NCI-H69 (cell line): ENCODE measurements at places on chromosomes 5 and 9.

DNA sequence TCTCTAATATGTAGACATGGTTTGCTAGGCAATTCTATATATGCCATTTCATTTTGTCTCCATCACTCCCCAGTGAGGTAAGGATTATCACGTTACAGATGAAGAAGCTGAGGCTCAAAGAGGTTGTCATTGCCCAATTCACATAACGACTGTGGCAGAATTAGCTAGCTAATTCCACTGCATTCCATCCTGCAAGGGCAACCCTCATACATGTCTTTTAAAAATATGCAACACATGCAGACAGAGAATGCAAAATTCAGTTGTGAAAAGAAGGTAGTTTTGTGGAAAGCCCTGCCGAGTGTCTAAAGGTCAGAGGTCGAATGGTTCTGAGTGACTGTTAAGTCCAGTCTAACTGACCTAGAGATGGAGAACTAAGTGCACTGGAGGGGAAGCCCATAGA lies 219.2 kb downstream of the PAPPA start:
- DNase-seq = no peak

GRCh38 chr5:134149571-134150303 lies 27.0 kb downstream of the SKP1 start:
- DNase-seq = no peak

- peak; percentile 13 for DNase-seq
Measured at GRCh38 chr5:65395526-65396155, 86.1 kb downstream of the ADAMTS6 start.

DNA sequence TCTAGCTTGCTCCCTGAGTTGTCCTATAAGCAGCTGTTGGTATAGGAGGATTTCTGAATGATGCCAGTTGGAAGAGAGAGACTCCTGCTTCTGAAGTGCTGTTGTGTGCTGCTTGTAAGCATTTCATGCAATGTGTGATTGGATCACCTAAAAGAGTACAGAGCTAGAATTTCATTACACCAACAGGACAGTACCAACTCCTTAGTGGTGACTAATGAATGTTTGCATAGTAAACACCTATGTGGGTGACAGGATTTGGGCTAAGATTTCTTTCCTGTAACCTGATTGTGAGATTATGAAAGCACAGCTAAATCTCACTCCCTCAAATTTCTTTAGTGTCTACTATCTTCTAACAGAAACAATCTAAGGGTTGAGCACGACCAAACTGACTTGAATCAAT lies 67.0 kb downstream of the GCNT1 start:
- peak; percentile 34 for DNase-seq

DNA sequence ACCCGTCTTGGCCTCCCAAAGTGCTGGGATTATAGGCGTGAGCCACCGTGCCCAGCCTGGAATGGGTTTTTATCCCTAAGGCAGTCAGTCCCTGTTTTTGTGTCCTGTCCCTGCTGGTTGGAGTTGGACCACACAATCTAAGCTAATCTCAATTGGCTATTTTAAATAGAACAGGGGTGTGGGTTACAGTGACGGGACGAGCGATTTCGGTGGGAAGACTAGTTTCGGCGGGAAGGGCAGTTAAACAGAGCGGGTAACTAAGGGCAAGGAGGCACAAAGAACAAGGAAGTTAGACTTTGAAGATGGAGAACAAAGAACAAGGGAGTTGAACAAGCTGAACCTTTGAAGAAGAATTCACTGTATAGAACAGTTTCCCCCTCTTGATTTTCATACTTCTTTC lies 1.4 kb downstream of the GTF3C5 start:
- no peak for DNase-seq

DNA sequence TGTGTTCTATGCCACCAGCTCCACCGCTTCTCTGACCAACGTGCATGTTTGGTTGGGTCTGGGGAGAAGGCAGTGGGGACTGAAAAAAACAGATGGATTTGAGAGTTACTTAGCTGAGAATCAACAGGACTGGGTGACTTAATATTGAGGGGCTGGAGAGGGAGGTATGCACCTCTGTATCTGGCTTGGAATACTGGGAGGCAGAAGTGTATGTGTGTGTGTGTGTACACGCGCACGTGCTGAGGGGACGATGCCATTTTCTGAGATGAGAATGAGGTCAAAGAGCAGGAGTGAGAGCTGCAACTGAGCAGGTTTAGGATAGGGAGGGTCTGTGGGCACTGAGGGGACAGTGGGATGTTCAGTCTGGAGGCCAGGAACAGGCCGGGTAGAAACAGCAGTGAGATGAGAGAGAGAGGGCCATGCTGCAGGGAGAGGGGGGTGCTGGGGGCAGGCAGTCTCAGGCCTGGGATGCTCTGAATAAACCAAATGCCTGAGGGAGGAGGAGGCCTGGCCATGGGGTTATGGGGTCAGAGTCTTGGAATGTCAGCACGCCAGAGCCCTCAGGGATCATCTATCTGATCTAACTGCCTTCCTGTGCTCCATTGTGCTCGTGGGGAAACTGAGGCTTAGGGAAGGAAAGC lies 14.0 kb downstream of the PDGFRB start:
- no peak for DNase-seq

DNA sequence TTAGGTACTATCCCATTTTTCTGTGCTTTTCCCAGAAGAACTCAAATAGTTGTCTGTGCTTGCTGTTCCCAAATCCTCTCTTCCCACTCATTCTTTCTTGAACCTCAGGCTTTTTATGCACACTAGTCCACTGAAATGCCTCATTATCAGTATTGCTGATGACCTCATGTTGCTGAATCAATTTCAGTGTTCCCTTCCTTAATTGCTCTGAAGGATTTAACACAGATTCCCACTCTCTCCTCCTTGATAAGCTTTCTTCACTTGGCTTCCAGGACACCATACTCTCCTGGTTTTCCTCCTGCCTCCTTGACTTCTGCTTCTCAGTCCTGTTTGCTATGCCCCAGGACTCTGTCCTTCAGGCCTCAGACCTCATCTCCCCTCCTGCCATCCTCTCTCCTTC lies 298.5 kb downstream of the ARHGAP26 start:
- no peak for DNase-seq

- DNase-seq = no peak
Measured at GRCh38 chr9:113886026-113886369, 9.9 kb downstream of the ZNF618 start.

DNA sequence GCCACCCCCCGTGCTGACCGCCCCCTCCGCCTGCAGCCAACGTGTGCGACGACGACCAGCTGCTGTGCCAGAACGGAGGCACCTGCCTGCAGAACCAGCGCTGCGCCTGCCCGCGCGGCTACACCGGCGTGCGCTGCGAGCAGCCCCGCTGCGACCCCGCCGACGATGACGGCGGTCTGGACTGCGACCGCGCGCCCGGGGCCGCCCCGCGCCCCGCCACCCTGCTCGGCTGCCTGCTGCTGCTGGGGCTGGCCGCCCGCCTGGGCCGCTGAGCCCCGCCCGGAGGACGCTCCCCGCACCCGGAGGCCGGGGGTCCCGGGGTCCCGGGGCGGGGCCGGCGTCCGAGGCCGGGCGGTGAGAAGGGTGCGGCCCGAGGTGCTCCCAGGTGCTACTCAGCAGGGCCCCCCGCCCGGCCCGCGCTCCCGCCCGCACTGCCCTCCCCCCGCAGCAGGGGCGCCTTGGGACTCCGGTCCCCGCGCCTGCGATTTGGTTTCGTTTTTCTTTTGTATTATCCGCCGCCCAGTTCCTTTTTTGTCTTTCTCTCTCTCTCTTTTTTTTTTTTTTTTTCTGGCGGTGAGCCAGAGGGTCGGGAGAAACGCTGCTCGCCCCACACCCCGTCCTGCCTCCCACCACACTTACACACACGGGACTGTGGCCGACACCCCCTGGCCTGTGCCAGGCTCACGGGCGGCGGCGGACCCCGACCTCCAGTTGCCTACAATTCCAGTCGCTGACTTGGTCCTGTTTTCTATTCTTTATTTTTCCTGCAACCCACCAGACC lies 80.2 kb downstream of the NTNG2 start:
- DNase-seq = peak; percentile 72

- DNase-seq = no peak
Measured at GRCh38 chr9:129197978-129198318, 19.9 kb upstream of the IER5L start.

GRCh38 chr5:154447089-154447725 lies 1.4 kb downstream of the SAP30L start:
- DNase-seq = peak; percentile 62

DNA sequence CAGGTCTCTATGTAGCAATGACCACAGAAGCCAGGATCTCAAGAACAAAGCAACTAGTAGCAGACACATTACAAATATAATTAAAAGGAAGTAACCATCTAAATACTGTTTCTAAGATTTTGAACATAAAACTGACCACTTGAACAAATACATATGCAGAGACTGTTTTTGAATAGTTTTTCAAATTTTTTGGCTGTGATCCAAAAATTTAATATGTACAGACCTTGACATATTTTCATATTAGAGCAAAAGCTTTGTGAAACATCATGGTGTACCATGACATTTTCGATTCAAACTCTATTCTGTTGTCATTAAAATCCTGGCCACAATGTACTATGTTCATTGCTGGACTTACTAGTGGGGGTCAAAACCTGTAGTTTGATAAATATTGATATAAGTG lies 126.5 kb downstream of the NUDT12 start:
- no peak for DNase-seq

DNA sequence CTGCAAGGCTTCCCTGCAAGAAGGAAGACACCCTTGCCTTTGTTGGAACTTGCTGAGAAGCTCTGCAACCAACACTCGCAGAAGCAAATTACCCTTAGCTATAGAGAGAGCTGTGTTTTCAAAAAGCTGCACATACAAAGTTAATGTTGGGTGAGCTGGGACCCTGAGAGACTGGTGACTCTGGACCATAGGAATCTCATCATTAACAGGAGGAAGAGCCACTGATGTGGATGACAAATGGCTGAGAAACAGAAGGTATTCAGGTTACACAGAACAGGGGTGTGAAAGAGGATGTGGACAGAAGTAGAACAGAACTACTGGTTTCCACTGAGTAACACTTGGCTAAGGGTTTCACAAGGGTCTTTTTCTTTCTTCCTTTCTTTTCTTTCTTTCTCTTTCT lies 493.5 kb downstream of the IRX1 start:
- DNase-seq = no peak
